B cell (primary cell): ENCODE measurements at places on chromosomes 5 and 9. TPM values are rescaled to one million over a fixed set of nuclear protein-coding genes. Genes with fewer than 3 reads are reported as not detected.

Gene IGIP
- total RNA-seq: 9.9 and 10.0 TPM in 2 replicates

Gene ANKRD20A1
- total RNA-seq: 1.3 TPM in 1 of 2 replicates, not detected in the other

Gene PCDHB2
- total RNA-seq: not detected in 2 replicates

Gene LIX1
- total RNA-seq: not detected in 2 replicates

Gene ENHO
- not detected in 2 replicates for total RNA-seq

DNA sequence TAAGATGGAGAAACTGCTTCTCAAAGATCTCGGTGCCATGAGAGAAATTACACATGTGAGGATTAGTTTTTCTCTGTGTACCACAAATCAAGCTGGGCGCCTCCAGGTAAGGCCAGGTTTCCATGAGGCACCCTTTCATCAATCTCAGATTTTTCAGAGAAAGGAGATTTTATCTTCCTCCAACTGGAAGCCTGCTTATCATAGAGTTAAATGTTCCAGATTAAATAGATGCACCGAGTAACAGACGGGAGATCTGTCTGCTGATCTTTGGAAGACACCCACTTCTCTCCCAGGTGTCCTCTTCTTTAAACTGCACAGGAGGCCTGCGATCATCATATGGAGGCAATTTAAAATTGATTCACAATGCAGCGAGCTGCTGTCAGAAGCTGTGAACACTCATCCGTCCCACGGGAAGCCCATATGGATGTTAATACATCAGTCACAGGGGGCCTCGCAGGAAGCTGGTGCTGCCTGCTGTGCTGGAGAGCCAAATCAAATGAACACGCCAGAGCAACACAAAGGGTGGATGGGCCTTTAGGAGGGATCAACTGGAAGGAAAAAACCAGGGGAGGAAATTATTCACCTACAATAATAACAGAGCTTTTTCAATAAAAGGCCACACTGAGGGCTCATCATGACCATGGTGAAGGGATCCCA lies 93.3 kb downstream of the TLE1 start:
- no peaks in the 10 kb centered on the region for H3K27me3 ChIP-seq
- DNase-seq: no peak
- no peak overlapping the region for H3K27ac ChIP-seq
- H3K4me3 ChIP-seq: no peak overlapping the region
- H3K36me3 ChIP-seq: no peaks in the 10 kb centered on the region

GRCh38 chr5:107665036-107665570 lies 5.6 kb downstream of the EFNA5 start:
- H3K4me3 ChIP-seq: no peak overlapping the region
- no peaks in the 10 kb centered on the region for H3K27me3 ChIP-seq
- H3K36me3 ChIP-seq: no peaks in the 10 kb centered on the region
- peaks cover under 1% of the 10 kb centered on the region for H3K4me1 ChIP-seq

DNA sequence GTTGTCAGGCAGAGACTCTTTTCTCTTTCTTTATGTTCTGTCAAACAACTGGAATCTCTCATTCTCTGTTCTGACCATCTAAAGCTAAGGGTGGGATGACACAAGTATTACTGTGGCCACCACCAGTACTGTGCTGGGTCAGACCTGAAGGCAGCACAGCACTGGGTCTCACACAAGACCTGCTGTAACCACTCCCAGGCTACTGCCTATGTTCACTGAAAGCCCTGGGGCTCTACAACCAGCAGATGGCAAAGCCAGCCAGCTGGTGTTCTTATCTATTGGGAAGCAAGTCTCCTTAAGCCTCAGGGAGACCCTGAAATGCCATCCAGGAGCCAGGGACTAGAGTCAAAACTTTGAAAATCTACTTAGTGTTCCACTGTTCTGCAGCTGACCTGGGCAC lies 189.5 kb downstream of the SLCO4C1 start:
- H3K4me3 ChIP-seq: no peak overlapping the region
- H3K4me1 ChIP-seq: no peaks in the 10 kb centered on the region
